Activated B cell treated with CpG ODN at 0.5 μM for 24 hours (primary cell): ENCODE measurements at places on chromosomes 2 and 18. TPM values are rescaled to one million over a fixed set of nuclear protein-coding genes. Genes with fewer than 3 reads are reported as not detected.

Gene PIKFYVE
- total RNA-seq, result 92.2 and 106 TPM in 2 replicates

Gene PAX3
- not detected in 2 replicates for total RNA-seq

DNA sequence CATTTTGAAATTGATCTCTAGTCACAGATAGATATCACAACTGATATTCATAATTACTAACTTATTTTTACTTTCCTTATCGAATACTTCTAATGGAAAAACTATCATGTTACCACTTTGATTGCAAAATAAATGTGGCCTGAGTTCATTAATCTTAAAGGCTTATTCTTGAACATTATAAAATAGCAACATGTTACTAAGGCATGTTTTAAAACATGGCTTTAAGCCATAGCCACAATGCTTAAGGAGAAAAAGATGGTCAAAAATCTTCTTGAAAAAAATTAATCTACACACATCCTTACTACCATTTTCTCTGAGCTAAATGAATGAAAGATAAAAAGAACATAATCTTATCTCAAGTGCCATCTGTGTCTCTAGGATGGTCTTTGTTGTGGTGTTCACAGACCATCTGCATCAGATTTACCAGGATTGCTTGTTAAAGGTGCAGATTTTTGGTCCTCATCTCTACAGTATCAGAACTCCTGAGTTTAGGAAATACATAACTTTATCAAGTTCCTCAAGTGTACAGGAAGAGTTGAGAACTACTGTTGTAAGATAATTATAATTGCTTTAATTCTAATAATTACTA lies 15.3 kb downstream of the MTX2 start:
- DNase-seq, result no peak

DNA sequence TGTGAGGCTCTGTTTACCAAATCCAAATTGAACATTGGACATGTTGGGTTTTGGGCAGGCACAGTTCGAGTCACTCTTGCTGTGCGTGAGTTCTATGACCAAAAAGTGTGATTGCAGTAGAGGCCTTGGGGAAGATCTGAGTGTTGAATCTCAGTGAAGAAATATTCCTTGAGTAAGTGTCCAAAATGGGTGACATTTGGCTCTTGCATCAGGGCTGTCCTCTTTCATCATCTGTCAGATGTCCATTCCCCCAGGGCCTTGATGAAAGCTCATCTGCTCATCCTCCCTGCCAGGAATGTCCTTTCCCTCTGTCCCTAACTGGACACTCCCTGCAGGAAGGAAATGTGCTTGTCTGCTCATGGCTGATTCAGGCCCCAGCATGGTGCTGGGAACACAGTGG lies 6.4 kb upstream of the SFTPB start:
- DNase-seq, result no peak

- DNase-seq, result no peak
These were observed 34.8 kb downstream of the MYO3B start for GRCh38 chr2:170212625-170213280.

DNA sequence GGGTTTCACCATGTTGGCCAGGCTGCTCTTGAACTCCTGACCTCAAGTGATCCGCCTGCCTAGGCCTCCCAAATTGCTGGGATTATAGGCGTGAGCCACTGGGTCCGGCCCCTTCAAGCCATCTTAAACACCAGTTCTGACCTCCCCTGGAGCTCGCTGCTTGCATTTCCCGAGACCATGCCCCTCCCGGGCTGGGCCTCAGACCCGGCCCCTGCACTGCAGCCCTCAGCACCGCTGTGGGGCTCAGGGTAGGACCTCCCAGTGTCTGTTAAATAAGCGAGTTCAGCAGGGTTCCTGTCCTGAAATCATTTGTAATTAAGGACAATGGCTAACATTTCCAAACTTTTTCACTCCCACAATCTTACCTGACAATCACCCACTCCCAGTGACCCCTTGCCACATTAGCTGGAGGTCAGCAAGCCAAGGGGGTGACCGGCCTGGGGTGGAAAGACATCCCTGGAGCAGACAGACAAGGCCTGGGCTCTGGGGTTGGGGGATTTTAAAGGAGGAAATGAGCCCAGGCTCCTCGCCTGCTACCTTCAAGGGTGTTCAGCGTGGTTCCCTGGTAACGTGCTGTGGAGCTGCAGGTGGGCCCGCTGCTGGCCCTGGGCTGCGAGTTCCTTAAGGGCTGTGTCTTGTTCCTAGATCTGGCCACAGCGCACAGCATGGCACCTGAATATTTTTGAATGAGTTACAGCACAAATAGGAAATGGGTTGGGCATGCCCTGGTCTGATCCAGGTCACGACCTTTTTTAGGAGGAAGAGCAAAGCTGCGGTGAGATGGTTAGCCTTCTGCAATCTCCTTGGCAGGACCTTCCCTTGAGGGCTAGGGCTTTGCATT lies 15.1 kb downstream of the CYS1 start:
- DNase-seq, result no peak

DNA sequence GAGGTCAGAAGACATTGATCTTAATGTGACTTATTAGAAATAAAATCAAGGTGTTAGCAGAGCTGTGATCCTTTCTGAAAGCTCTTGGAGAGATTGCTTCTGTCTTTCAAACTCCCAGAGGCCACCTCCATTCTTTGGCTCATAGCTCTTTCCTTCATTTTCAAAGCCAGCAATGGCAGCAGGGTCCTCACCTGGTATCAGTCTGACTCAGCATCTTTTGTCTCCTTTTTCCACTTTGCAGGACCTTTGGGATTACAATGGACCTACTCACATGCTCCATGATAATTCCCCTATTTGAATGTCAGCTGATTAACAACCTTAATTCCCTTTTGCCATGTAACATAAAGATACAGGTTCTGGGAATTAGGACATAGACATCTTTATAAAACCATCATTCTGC lies 6.8 kb upstream of the CDH20 start:
- DNase-seq, result no peak

GRCh38 chr2:235418918-235419317 lies 74.9 kb upstream of the AGAP1 start:
- DNase-seq, result no peak

- no peak for DNase-seq
These were observed 390.6 kb downstream of the ERBB4 start for GRCh38 chr2:212147921-212148513.

GRCh38 chr2:237230355-237230754 lies 144.7 kb downstream of the COPS8 start:
- no peak for DNase-seq
